ENCODE measurements at places on chromosomes 1 and 21.

DNA sequence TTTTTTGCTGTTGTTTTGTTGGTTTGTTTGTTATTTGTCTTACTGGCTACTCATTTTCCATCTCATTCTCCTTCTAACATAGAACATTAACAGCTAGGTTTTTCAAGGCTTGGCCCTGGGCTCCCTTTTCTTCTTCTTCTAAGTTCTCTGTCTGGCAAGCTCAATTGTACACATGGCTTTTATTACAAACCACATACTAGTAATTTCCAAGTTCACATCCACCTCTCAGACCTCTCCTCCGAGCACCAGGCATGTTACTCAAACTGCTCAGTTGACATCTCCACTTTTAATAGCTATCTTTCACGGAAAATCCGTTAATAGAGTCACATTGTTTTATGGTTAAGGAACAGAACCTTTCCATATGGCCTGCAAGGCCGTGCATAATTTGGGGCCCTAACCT lies 736.9 kb upstream of the ADAMTS5 start:
- no peak for DNase-seq

DNA sequence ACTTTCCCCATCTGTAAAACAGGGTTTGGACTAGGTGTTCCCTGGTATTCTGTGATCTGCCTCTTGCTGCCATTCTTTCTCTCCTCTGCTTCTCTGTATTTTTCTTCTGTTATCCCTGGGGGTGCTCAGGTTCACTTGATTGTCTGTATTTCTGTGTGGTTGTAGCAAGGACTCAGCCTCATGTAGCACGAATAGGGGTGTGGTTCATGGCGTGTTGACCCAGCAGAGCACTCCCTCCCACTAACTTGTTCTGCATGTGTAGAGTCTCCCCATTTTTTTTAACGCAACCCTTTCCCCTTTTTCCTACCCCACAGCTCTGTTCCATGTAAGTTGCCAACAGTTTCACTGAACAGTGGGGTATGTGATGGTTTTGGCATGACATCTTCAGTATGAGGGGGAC lies 1.2 kb upstream of the BNIPL start:
- DNase-seq = no peak

DNA sequence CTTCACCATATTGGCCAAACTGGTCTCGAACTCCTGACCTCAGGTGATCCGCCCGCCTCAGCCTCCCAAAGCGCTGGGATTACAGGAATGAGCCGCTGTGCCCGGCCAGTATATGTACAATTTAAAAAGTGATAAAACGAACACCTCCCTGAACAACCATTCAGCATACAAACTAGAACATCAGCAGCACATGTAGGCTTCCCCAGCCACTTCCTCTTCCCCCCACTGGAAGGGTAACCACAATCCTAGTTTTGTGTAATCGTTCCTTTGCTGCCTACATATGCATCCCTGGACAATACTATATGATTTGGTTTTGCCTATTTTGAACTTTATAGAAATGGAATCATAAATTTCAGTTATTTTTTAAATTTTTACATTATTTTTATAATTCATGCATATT lies 60.4 kb downstream of the DESI2 start:
- DNase-seq = no peak

- no peak for DNase-seq
These were observed at the start of gene HOOK1 for GRCh38 chr1:59814901-59815825. TSS of gene HOOK1 (plus strand) at chr1:59814949. CDS start at chr1:59815118, 169 bp downstream.

GRCh38 chr1:147287133-147287865 lies 44.8 kb downstream of the CHD1L start:
- DNase-seq = no peak

DNA sequence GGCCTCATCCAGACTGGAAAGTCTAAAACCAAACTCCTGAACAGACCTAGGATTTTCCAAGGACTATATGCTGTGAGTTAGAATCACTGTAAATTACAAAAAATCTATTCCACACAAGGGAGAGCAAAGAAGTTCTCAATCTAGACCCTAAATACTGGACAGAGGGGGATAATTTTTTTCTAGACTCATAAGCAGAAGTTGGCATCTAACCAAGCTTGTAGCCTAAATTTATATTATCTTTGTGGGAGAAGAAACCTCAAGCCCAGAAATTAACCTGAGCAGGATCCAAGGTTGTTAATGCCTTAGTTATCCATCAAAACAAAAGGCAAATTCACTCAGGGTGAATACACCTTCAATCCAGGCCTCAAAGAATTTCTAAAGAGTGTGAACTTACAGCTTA lies 290.2 kb downstream of the SMYD3 start:
- no peak for DNase-seq

DNA sequence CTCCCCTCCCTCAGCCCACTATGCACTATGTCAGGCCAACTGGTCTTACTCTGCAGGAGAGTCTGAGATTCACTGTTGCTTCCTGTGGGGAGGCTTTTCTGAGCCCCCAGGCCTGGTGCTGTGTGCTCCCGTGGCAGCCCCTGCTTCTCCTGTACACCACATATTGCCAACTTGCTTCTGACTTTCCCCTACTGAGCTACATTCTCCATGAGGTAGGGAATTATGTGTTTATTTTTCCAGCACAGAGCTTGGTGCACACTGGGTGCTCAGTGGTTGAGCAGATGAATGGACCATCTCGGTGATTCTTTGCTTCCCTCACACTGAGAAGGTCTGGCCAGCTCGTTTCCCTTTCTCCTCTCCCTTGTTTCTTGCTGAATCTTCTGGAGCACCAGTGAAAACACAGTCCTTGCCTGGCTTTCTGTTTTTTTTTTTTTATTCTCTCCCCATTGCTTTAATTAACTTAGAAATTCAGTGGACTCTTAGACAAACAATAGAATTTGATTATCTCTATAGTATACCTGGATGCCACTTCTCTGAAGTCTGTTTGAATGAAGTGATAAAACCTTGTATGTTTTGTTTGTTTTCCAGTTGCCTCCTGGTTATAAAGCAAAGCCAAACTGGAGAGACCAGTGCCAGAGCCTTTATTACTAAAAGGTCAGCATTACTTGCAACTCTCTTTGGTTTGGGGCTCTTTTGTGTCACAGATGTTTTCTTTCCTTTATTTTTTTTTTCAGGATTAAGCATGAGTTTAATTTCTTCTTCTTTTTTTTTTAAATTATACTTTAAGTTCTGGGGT lies 50.3 kb upstream of the CNIH3 start:
- DNase-seq = no peak

- no peak for DNase-seq
These were observed 2.8 kb upstream of the ZNF644 start for GRCh38 chr1:91024481-91025119.

DNA sequence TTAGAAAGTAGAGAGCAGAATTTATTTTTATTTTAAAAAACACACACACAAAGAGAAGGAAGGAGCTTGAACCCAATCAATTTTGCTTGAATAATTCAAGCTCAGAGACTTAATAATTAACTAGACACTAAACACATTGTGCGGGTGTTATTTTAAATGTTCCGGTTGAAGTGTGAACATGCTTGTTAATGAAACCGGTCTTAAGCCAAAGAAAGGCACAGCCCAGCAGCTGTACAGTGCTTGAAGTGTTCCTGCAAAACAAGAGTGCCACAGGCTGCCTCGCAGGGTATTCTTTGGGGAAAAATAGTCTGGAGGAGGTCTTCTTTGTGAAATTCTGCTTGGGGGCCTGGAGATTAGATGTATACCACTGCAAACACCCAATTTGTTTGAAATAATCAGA lies 2.2 kb upstream of the CDC42BPA start:
- DNase-seq = no peak

GRCh38 chr21:44886113-44887075 lies 12.9 kb upstream of the PTTG1IP start:
- no peak for DNase-seq

DNA sequence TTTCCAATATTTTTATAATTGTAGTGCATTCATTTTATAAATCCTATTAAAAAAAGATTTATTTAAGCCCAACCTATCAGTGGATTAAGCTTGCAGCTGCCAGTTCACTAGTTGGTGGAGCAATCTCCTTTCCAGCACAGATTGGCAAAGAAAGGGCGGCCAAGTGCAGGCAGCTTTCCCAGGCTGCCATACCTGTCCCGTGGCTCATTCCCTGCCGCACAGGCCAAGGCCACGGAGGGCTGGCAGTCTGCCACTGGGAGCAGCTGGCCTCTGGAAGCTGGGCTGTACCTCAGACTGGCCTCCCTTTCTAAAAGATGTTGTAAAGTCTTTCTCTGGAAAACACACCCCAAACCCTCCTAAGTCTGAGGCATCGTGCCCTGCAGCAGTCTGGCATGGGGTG lies 74.2 kb downstream of the SIM2 start:
- peak; percentile 70 for DNase-seq

DNA sequence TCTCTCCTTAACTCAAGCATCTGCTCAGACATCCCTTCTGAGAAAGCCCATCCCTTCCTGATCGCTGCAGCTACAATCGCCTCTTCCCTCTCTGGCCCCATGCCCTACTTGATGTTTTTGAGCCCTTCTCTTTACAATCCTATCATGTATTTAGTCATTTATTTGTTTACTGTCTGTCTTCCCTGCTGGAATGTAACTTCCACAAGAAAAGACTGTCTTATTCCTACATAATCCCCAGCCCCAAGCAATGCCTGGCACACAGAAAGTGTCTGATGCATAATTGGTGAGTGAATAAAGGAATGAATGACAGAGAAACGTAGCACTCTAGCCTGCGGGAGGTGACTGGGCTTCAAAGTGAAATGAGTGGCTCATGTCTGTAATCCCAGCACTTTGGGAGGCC lies 25.4 kb downstream of the ECE1 start:
- no peak for DNase-seq

DNA sequence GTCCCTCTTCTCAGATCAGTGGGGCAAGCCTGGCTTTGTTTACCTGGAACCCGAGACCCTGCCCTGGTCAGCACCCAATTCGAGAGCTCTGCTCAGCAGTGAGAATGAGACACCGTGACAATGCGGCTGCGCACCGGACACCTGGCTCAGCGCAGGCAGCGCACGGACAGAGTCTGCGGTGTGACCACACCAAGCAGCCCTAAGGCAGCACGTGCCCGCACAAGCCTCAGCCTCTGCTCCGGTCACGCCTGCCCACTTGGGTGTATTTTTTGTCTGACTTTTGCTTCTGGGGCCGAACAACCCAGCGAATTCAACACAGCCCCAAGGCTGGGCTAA lies 4.7 kb downstream of the KRTAP10-8 start:
- no peak for DNase-seq

DNA sequence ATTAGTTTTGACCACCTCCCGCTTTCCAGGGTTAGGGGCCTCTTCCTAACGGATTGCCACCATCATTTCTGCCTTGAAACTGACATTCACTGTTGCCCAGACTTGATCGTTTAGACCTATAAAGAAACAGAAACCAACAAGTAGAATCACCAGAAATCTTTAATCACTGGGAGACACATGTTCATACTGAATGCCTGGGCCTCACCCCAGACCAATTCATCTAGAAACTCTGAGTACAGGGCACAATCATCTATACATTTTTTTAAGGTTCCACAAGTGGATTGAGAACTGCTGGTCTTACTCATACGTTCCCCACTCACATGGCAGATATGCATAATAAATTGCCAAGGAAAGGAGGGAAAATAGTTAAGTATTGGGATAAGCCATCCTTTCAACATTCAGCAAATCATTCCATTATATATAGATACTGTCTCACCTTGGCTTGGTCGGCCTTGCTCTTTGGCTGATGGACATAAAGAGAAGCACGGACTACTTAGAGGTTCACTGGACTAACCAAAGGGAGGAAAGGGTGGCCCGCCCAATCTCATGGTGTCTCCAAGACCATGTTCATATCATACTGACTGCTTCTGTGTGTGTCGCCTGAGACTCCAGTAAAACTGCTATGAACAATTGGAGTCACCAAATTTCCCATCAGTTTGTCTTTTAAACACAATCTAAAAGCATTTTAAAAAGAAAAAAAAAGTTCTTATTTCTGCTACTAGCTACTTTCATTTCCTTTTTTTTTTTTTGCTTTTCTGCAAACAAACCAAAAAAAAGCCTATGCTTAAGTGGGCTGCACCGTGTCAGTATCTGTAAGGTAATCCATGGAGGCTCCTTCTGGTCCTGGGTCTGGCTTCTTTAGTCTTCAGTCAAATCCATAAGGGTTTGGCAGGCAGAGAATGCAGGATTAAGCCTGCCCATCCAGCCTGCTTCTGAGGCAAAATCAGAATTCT lies 9.4 kb upstream of the TARBP1 start:
- no peak for DNase-seq

DNA sequence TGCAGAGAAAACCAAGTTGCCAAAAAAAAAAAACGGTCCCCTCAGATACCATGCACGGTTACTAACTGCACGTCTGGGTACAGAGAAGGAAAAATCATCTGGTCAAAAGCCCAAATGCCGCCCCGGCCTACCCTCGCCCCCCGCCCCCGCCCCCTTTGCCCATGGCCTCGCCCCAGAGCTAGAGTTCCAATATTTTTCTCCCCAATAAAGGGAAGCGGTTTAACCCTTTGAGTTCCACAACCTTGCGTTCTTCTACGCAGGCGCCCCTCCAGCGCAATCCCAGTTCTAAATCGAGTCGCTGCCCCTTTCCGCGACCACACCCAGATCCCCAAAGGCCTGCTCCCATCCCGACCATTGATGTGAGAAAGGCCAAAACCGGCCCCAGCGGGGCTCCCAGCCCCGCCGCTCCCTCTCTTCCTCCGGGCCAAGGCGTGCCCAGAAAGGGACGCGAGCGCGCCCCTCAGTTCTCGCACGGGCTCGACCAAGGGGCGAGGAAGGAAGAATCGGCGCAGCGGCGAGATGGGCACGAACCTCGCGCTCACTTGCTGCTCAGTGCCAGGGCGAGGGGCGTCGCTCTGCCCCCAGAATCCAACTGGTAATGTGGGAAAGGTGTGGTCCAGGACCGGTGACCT lies 797 bp downstream of the WDR47 start:
- peak; percentile 41 for DNase-seq

DNA sequence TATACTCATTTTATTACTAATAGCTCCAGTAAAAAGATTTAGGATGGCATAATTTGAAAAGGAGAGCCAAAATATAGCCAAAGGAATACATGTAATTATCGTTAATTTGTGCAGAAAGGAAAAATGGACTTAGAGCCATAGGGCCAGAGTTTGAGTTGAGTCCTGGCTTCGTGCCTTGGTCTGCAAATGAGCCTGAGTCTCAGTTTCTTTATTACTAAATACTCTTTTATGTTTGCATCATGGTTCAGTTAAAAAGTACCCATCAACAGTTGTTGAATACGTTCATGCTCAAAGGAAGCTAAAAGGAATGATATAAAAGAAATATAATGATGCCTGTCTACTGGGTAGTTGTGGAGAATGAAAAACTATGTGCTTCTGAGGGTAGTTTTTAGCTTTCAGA lies 155.7 kb upstream of the FAM78B start:
- no peak for DNase-seq

DNA sequence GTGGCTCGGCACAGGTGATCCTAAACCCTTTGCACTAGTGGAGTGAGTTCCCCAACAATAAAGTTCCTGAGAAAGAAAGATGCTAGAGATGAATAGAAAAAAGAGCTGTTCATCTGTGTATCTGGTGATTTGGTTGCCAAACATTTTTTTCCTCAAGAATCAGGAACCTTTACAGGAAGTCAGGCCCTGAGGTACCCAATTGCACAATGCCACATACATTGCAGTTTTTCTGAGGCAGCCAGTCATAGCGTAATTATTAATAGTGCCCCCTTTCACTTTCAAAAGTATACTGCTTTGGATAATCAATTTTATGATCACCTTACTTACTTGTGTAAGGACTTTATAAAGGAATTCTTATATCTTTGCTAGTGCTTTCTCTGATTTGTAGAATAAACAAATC lies 346.3 kb upstream of the POU3F1 start:
- no peak for DNase-seq
